Stimulated activated CD8-positive, alpha-beta memory T cell treated with anti-CD3 and anti-CD28 coated beads, Interleukin-4, amount 100 ng/mL, for 24 hours (primary cell): ENCODE measurements at places on chromosomes 2 and 18.

GRCh38 chr2:10269291-10269690 is 33.4 kb upstream of the HPCAL1 start:
- no peak for DNase-seq

DNA sequence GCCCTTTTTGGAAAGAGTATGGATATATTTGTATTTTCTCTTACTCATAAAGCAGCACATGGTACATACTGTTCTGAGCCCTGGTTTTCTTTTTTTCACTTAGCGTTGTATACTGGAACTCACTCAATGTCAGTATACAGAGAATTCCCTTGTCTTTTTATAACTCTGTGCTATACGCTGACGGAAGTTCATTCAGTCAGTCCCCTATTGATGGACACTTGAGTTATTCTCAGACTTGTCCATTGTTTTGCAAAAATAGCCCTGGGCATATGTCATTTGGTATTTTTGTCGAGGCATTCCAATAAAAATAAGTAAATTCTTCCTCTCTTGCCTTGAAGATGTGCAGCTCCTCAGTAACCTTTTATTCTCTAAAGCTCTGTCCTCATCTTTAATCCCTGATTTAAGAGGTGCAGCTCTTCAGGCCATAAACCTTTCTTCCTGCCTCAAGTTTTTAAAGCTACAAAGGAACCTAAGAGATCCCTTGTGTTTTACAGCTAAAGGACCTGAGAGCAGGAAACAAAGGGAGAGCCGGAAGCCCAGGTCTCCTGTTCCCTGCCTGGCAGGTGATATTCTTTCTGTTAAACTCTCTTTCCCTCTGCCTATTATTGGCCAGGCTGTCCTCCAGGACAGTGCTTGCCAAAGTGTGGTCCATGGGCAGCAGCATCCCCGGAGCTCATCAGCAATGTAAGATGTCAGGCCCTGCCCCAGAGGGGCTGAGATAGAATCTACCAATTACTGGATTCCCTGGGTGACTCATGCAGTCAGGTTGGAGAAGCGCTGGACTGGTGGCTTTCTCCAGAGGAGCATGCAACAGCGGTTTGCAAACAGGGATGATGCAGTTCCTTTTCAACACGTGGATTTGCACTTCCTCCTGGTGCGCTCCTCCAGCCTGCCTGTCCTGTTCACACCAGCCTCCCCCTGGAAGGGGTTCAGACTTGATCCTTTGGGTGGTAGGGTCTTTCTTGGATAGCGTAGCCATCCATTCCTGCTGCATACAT is 158.0 kb downstream of the NEDD4L start:
- DNase-seq: no peak

DNA sequence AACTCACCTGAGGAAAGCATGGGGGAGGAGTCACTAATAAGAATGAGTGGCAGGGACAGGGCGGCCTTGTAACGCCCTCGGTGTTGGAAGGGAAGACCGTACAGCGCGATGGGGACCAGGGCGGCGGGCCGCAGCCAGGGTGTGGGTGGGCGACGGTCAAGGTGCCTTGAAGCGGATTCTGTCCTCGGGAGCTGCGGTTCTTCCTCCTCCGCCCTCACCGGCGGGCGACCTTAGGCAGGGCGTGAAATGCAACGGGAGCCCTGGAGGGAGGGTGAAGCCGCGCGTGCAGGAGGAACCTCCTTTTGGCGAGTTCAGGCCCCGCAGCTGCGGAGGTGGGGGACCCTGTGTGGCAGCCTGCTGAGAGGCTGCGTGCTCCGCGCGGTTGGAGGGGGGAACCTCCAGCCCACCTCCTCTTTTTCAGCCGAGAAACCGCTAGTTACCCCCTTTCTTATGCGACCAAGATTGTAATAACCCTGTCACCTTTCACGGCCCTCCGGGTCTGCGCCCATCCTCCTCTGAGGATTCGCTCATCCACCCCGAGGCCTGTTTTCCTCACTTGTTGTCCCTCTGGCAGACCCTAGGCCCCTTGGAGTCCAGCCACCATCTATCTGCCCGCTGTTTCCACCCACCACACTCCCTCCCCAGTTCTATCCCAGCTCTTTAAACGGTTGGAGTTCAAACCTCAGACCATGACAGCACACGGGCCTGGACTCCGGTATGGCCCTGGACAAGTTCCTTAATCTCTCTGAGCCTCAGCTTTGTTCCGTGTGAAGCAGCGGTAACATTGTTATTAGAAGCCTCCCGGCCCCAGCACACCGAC is 823 bp upstream of the RNU2-63P start:
- DNase-seq: no peak

- no peak for DNase-seq
These were observed 109.9 kb downstream of the ZNF236 start for GRCh38 chr18:76932026-76932819.

DNA sequence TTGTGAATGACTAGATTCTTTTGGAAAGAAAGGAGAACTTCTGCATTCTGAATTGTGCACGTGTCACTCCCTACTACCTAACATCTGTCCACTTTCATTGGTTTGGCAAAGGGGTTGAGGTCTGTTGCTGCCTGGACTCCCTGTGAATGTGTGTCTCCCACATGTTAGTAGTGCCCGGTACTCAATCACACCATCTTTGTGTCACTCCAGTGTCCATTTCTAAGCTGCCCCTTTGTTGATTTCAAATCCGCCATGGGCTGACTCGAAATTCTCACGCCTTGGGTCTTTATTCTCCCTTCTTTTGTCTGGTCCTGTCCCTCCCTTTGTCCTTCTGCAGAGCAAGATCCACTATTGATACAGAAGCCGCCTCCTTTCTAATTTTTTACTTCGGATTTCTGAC is 7.5 kb downstream of the DPYSL5 start:
- no peak for DNase-seq

GRCh38 chr2:105814291-105814940 is 69.7 kb downstream of the NCK2 start:
- DNase-seq: no peak

- no peak for DNase-seq
These were observed 270.1 kb downstream of the SETBP1 start for GRCh38 chr18:44950685-44951195.

DNA sequence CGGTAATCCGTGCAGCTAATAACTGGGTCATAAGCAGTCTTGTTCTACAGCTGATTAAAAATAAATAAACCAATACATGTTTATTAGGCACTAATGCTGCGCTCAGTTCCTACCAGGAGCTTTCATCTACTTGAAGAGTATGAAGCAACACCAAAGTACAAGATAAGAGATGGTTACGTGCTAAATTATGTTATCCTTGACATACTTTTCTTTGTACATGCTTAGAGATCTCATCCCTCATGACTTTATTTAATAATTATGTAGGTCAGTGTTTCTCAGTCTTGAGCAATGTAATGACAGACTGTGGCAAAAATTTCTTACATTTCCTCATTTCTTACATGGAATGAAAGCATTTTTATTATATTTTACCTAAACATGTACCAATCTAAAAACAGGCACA is 54.6 kb upstream of the COBLL1 start:
- no peak for DNase-seq

- DNase-seq: no peak
These were observed 37.4 kb upstream of the NOL4 start for GRCh38 chr18:34261865-34262780.

- DNase-seq: no peak
These were observed 375.7 kb downstream of the EIPR1 start for GRCh38 chr2:3001615-3002560.

DNA sequence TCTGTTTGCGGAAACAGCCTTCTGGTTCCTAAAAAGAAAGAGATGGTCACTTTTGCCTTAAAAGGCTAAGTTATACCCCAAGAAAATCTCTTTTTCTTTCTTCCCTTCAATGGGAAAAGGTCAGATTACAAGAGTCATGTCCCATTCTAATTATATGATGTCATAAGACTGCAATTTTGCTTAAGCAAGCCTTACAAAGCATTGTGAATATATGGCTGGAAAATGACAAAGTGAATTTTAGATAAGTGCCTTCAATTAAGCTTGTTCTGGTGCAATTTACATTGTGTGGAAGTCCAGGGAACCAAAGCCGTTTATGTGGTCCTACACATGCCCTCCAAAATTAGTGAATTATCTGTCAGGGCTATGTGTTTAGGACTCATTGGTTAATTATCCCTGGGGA is 7.6 kb upstream of the BMP10 start:
- no peak for DNase-seq

DNA sequence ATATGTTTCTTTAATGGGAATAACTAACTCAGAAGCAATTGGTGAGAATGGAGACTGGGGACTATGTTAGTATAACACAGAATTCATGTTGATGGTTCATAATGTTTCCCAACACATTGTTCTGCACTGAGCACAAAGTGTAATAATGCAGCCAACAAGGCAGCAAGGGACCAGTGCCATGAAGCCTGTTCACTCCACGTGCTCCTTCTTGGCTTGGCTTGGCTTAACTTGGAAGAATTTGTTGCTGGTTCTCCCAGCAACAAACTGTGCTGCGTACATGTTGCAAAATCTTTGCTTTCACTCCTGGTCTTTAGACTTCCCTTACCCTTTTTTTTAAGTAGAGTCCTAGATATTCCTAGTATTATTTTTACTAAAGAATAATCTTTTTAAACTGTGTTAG is 129.7 kb downstream of the MAP3K20 start:
- no peak for DNase-seq

- DNase-seq: no peak
These were observed 205.3 kb upstream of the GCFC2 start for GRCh38 chr2:75915851-75916634.

- no peak for DNase-seq
These were observed 135.1 kb upstream of the MYCN start for GRCh38 chr2:15805206-15805605.

DNA sequence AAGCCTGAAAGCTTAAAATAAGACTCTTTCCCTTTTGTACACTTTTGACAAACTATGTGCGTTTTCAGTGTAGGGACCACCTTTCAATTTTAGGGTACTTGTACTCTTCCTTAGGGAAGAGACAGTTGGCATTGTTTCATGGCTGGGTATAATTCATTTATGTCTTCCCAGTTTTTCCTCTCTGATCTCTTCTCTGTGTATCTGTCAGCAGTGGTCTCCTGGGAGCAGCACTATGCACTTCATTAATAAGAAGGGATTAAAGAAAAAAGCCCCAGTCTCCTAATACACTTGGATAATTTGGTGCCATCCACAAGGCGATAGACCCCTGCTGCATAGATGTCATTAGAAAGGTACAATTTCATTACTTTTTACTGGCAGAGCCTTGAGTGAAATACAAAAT is 12.1 kb downstream of the AQP4 start:
- no peak for DNase-seq

- DNase-seq: no peak
These were observed 31.3 kb upstream of the RAPGEF4 start for GRCh38 chr2:172704072-172704936.

DNA sequence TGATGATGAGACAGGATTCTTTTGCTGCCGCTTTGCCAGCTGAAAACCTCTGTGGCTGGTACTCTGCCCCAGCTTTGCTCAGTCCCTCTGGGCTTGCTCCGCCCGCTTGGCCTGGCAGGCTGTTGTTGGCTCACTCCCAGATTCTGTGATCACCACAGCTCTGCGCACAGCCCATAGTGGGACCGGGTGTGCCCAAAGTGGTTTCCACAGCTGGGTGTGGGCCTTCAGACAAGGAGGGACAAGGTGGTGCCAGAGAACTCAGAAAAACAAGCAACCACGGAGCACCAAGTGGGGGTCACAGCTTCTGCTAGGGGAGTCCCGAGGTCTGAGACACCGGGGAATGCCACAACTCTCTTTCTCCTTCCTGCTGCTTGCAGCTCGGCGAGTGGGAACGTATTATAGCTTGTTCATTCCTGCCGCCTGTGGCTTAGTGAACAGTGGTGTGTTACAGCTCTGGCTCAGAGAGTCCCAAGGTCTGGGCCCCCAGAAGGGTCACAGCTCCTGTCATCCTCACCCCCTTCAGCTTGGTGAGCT is 9.2 kb upstream of the KYNU start:
- no peak for DNase-seq

- DNase-seq: no peak
These were observed 5.7 kb downstream of the MGAT5 start for GRCh38 chr2:134259571-134259970.

- no peak for DNase-seq
These were observed 98.2 kb upstream of the FZD5 start for GRCh38 chr2:207867905-207868304.

GRCh38 chr2:59250307-59250677 is 1009.2 kb upstream of the FANCL start:
- DNase-seq: no peak

GRCh38 chr18:10111944-10112343 is 198.1 kb downstream of the VAPA start:
- no peak for DNase-seq

DNA sequence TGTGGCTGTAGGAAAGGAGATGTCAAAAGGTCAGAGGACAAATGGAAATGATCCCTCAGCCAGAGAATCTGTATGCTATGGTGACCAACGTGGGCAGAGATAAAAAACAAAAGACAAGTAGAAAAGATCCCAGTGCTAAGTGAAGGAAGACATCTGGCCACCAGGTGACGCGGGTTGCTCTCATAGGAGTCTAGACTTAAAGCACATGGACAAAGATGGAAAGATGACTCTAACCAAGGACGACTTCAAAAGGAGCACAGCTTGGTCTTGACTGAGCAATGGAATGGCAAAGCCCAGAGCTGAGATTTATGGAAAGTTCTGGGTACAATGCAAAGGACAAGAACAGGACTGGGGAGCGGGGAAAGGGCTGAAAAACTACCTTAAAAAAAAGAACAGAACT is 96.8 kb downstream of the CLIP4 start:
- DNase-seq: no peak

DNA sequence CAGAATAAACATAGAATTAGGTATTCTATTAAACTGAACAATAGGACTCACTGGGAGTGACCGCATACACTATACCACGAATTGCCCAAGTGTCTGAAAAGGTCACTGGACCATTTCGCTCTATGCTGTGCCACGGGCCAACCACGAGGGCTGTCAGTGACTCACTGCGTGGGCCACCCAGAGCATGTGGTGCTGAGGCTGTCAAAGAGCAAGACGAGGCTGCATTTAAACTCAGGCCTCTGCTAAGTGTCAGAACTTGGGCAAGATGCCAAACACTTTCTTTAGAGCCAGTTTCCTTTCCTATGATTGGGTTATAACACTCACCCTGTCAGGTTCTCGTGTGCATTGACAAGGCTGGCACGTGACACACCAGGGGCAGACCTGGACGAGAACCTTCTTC is 97.5 kb downstream of the SH3YL1 start:
- DNase-seq: no peak

DNA sequence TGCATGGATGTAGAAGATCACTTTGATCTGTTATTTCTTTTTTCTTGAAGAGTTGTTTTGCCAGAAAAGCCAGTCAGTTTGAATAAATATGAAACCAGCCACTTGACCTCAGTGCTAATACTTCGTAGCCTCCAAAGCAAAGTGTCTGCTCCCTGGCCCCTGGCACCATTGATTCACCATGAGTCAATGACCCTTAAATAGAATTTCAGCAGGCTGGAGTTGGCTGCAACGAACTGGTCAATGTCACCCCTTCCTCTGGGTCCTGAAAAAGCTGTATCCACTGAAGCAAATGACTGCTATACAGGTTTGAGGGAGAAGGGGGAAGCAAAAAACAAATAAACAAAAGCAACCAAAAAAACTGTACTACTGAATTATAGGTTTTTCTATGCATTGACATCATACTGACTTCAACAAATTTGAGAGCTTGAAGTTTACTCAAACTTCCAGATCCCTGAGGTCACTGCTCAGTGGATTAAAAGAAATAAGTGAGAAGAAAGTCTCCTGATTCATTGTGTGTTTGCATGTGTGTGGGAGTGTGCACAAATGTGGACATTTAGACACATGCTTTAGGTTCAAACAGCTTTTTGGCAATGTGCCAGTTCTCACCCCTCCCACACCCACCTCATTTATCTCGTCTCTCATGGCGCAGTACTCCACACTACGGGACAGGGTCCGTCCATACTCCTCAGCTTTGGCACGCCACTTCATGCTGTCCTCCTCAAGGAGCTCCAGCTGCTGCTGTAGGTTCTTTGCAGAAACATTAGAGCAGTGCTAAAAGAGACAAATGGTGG is 58.1 kb upstream of the TTN start:
- DNase-seq: no peak
